ENCODE measurements at places on chromosomes 16 and 17.

DNA sequence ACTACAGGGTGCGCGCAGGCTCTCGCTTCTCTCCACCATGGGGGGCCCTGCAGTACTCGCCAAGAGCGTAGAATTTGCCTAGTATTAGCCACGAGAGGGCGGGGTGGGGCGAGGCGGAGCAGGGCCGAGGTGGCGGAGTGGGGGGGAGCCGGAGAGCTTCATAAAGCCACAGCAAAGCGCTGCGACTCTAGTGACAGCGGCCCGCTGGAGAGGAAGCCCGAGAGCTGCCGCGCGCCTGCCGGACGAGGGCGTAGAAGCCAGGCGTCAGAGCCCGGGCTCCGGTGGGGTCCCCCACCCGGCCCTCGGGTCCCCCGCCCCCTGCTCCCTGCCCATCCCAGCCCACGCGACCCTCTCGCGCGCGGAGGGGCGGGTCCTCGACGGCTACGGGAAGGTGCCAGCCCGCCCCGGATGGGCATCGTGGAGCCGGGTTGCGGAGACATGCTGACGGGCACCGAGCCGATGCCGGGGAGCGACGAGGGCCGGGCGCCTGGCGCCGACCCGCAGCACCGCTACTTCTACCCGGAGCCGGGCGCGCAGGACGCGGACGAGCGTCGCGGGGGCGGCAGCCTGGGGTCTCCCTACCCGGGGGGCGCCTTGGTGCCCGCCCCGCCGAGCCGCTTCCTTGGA, at the start of gene TBX21:
TBX21 (plus strand) TSS at position 190 of the 627 bp plus-strand sequence; CDS start at position 409, 219 bp downstream.
- DNase-seq = no peak

DNA sequence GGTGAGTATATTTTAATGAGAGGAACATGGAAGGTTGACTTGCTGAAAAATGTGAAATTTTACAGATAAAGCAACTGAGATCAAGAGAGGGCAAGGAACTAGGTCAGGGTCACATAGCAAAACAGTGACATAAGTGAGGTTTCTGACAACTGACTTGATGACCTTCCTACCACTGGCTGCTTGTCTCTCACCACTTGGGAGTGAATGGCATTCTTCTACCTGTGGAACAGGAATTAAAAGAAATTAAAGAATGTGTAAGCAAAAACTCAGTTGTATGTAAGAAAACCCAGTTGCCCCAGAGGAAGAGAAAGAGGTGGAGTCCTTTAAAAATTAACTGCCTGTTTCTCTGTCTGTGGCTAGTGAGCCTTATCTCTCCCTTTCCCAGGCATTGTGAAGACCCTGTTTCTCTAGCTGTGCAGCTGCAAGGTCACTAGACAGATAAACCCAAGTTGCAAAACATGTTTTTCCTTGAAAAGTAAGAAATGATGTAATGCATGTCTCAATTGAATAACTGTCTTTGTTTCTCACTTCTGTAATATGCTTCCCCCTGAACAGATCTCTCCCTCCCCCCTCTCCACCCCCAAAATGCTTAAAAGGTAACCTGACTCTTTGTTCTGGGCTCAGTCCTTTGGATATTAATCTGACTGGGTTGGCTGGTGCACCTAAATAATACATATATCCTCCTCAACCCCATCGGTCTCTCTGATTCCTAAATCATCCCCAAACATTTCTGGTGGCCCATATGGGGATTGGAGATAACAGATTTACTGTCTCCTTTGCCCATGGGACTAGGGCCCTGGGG, 23.4 kb downstream of the ACSM1 start:
- DNase-seq = no peak

DNA sequence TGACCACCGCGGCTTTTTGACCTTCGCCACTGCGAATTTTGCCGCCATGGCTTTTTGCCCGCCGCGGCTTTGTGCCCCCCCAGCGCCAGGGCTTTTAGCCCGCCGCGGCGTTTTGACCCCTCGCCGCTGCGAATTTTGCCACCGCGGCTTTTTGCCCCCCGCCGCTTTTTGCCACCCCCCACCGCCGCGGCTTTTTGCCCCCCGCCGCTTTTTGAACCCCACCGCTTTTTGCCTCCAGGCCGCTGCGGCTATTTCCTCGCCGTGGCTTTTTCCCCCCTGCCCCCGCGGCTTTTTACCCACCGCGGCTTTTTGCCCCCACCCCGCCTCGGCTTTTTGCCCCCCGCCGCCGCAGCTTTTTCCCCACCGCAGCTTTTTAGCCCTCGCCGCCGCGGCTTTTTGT, 134.8 kb upstream of the TP53TG3C start:
- DNase-seq = no peak

GRCh38 chr16:4637501-4638166, 13.0 kb downstream of the MGRN1 start:
- no peak for DNase-seq

- DNase-seq = no peak
These were observed 137.0 kb downstream of the ANKFN1 start for GRCh38 chr17:56290101-56290801.

DNA sequence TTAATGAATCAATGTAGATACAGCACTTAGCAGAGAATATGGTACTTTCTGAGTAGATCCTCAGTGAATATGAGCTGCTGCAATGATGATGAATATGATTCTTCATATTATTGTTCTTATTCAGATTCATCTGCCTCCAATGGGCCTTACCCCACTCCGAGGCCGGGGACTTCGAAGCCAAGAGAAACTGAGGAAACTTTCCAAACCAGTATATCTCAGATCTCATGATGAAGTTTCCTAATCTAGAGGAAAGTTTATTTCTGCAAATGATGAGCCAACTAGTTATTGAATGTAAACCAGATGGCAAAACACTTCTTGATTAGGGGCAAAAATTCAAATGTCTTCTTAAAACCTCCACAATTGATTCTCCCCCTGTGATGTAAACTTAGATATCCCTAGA, 23.3 kb downstream of the LYRM1 start:
- no peak for DNase-seq

Data from H54 (cell line).